ENCODE measurements at places on chromosomes 3 and 15.

GRCh38 chr3:152287898-152288576, 19.3 kb downstream of the MBNL1 start:
- no peak for DNase-seq

DNA sequence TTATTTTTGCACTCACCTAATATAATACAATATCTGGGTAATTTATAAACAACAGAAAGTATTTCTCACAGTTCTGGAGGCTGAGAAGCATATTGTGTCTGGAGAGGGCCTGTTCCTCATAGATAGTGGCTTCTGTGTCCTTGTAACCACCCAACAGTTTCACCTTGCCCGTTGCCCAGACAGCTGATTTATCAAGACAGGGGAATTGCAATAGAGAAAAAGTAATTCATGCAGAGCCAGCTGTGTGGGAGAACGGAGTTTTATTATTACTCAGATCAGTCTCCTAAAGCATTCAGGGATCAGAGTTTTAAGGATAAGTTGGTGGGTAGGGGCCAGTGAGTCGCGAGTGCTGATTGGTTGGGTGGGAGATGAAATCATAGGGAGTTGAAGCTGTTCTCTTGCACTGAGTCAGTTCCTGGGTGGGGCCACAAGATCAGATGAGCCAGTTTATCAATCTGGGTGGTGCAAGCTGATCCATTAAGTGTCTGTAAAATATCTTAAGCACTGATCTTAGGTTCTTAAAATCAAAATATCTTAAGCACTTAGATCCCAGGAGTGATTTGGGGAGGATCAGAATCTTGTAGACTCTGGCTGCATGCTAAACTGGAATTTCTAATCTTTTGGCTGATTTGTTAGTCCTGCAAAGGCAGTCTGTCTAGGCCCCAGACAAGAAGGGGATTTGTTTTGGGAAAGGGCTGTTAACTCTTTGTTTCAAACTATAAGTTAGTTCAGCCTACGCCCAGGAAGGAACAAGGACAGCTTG, 33.9 kb upstream of the C15orf39 start:
- DNase-seq = no peak

- no peak for DNase-seq
These were observed 216.4 kb upstream of the DPPA4 start for GRCh38 chr3:109553591-109554371.

DNA sequence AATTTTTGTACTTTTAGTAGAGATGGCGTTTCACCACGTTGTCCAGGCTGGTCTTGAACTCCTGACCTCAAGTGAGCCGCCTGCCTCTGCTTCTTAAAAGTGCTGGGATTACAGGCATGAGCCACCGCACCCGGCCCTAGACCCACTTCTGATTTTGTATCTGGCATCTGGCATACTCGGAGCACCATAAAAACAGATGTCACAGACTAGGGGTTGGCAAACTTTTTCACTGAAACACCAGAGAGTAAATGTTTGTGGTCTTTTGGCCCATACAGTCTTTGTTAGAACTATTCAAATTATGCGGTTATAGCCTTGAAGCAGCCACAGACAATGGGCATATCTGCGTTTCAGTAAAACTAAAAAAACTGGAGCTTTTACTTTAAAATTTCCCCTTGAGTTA, 110.7 kb downstream of the TJP1 start:
- no peak for DNase-seq

DNA sequence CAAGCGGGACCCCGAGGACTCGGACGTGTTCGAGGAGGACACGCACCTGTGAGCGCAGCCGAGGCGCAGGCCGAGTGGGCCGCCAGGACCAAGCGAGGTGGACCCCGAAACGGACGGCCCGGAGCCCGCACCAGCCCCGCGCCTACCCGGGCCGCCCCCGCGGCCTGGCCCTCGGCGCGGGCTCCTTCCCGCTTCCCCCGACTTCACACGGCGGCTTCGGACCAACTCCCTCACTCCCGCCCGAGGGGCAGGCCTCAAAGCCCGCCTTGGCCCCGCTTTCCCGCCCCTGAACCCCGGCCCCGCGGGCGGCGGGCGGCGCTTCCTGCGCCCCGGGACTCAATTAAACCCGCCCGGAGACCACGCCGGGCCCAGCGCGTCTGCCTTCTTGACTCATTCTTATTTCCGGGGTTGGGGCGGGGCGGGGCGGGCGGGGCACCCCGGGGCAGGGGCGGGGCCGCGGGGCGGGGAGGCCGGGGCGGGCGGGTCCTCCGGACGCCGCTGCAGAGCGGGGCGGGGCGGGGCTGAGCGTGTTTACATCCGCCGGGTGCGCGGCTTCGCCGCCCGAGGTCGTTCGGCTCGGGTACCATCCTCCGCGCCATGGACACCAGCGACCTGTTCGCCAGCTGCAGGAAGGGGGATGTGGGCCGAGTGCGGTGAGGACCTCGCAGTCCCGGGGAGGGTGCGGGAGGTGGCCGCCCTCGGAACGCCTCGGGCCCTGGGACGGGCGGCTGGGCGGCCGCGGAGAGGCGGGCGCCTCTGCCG, at the start of gene ABTB1:
Gene ABTB1, plus strand, starts transcription at position 524 of the 762 bp plus-strand sequence. Its CDS starts 74 bp downstream, at position 598.
- DNase-seq = peak; percentile 84

DNA sequence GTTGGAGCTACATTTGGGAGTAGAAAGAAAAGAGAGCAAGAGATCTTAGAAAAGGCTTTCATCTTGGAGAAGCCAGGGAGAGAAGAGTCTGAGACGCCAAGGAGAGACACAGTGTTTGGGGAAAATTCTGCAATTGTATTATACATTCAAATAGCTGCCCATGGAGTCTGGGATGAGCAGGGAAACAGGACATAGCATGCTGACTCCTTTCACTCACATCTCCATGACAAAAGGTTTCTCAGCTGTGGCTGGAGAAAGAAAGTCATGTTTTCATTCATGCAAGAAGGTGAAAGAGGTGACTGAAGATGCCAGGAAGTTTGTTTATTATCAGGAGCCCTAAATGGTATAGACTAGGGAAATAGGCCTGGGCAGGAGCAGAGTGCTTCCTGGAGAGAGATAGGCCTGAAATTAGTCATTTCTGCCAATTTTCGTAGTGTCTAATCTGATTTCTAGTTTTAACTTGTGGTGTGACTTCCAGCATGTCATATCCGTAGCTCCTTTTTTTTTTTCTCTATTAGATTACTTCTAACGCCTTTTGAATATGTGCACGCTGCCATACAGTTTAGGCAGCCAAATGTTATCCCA, 34.1 kb downstream of the ACP3 start:
- no peak for DNase-seq

All from CD4-positive, alpha-beta T cell treated with Interleukin-4 for 4 hours (primary cell).